Activated B cell treated with CpG ODN at 0.5 μM for 24 hours (primary cell): ENCODE measurements at places on chromosomes 3 and 15.

- DNase-seq = no peak
Observed at GRCh38 chr3:190912736-190913135, 50.2 kb upstream of the GMNC start.

GRCh38 chr3:173650596-173650995 is 253.1 kb downstream of the NLGN1 start:
- DNase-seq = no peak

DNA sequence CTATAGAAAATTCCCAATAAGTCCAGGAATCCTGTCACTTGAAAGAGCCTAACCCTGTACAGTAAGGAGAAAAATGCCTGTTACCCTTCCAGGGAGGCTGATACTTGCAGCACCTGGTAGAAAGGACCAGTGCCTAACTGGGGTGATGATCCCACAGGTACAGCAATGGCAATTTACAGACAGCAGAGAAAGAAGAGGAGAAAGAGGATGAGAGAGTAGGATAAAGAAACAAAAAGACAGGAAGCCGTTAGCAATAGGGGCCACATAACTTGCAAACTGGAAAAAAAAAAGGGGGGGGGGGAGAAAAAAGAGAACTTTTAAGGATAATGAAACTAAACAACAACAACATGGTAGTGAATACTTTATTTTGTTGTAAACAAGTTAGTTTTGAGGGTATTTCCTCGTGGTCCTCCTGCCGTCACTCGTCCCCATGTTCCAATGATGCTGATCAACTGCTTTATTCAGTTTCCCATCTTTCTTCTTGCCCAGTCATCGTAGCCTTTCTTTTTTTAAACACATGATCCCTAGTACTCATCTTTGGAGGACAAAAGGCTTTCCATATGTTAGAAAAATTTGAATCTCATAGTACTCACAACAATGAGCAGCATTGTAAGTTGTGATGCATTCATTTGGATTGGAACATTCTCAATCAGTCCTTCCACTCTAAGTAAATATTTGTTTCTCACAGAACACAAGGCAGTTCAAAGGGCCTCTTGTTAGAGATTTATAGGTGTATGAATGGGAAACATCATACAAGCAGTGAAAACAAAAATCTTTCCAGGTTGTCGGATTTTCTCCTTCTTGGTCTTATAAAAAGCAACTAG is 8.6 kb downstream of the TM4SF1 start:
- DNase-seq = no peak

GRCh38 chr3:127663151-127663550 is 9.6 kb upstream of the ABTB1 start:
- no peak for DNase-seq

DNA sequence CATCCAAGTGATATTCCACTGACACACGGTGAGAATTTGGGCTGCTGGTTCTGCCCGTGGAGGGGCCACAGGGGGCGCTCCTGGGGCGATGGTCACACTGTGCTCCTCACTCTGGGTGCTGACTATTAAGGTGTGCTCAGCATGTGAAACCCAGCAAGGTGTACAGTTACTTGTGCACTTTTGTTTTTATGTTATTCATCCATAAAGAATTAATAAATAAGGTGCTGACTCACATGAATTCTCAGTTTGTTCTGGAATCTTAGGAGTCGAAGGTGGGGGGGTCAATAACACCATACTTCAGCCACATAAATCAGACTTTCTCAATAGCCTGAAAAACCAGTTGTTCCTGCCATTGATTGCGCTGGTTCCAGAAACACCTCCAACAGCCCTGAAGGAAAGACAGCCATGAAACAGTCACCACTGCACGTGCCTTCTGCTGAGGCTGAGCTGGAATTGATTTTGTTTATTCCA is 53.5 kb upstream of the SPATA12 start:
- no peak for DNase-seq

DNA sequence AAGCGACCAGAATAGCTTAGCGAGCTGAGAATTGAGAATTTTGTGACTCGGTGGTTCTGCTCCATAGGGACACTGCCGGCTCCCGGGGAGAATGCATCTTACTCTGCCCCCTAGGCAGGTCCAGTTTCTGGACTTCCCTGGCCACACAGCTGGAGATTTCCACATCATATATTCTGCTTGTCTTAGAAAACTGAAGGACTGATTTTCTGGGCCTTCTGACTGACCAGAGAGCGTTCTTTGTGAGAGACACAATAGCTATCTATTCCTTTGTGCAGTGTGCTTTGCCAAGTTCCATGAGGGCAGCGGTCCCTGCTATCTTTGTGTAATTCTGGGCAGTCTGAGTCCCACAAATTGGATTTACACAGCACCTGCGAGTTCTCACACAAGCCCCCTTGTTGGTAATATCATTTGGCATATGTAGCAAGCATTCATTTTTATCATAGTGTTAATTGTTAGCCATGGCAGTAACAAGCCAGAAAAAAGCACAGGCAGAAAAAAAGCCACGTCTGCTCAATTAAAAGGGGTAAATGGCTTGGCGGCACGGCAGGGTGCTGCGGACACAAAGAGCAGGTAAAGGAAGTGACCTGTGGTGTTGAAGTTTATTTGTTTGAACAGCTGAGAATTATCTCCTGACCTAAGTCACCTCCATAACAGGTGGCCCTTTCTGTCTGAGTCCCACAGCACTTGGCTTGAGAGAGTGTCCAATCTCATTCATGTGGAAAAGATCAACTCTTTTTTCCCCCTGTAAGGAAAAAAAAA is 688.7 kb downstream of the TUSC7 start:
- no peak for DNase-seq

GRCh38 chr15:86009727-86010126 is 69.9 kb upstream of the AGBL1 start:
- no peak for DNase-seq

GRCh38 chr3:61780455-61781228 is 219.3 kb downstream of the PTPRG start:
- DNase-seq = no peak

DNA sequence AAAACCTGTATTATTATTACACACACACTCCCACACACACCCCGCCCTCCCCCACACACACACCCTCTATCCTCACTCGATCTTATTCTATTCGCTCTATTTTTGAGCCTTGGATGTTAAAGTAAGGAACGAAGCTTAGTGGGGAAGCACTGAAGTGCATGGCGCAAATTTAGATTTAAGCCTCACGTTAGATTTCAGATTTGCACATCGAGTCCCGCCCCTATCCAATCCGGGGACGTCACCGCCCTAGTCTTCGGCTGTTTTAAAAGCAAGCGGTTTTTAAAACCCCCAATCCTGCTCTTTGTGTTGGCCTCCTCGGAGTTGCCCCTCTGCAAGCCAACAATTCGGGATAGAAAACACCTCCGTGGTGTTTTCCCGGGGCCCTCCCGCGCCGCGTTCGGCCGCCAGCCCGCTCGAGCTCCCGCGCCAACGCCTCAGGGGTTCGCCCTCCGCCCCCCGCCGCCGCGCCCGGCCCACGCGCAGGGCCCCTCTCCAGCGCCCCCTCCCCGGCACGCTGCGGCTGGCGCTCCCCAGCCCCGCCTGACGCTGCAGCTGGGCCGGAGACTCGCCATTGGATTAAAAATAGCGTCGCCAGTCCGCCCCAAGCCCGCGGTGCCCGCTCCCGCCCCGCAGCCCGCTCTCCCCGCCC is at the start of gene USP13:
Gene USP13, plus strand, starts transcription at position 594 of the 649 bp plus-strand sequence. CDS start 186 bp downstream, outside the sequence.
- no peak for DNase-seq

- DNase-seq = no peak
Observed at GRCh38 chr15:52492132-52492531, 36.5 kb downstream of the MYO5A start.

GRCh38 chr3:34364335-34364734 is 565.9 kb downstream of the PDCD6IP start:
- no peak for DNase-seq
